ENCODE measurements at places on chromosomes 16 and 17.

DNA sequence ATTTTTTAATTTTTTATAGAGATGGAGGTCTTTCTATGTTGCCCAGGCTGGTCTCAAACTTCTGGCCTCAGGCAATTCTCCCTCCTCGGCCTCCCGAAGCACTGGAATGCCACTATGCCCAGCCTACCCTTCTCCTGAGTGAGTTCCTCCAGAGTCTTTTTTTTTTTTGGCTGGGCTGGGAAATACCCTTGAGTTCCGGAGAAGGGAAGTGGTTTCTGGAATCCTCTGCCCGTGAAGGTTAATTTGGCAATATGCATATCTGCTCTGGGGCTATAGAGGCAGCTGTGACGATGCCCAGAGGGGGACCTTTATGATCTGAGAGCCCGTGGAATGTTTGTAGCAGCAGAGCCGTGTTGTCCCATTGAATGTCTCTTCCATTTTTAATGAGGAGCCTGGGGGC, 217.5 kb downstream of the RBFOX1 start:
- no peak for DNase-seq

- peak; percentile 18 for DNase-seq
Observed at GRCh38 chr17:31008374-31009041, 37.7 kb downstream of the RNF135 start.

DNA sequence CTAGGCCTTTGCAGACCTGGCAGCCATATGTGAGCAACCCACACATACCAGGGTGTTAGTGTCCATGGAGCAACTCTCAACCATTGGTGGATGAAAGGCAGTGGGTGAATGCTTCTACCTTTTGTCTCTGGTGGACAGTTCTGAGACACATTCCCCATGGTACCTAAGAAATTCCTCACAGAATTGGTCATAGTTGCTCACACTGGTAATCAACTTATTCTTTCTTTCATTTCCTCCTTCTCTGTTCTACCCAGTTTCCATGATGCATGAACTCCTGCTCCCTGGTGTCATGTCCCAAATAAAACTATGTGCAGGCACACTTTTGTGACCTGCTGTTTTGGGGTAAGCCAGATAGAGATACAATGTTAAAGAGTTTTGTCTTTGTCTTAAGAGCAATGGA, 33.2 kb upstream of the MPHOSPH6 start:
- DNase-seq, result no peak

DNA sequence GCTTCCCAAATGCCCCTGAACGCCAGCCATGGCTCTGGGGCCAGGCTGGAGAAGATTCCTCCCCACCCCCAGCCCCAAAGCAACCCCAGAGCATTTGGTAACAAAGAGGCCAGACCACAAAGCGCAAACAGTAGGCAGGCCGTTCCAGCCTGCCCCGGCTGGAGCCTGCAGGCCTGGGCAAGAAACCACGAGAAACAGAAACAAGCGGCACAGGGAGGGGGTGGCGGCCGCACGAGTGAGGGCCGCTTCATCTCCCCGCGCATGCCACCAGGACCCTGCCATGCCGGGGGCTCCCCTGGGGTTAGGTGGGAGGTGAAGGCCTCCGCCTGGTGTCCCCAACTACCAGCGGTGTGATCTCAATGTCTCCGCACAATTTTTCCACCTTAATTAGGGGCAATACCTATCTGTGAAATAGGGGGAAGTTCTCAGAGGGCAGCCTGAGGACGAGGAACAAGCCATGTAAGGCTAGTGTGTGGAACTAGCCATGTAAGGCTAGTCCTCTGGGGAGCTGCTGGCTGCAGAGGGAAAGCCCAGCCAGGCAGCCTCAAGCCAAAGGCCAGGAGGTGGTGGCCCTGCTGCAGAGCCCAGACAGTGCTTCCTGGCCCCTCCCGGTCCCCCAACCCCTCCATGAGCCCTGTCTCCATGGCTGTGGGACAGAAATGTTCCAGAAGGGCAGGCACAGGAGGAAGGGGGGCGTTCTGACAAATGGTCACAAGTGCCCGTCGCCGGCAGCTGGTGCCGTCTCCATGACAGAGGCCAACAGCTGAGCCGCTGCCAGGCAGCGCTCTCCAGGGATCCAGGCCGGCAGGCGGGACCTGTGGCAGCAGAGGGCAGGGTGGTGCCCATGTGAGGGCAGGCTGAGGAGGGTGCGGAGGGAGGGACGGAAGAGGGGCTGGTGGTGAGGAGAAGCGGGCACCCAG, 14.5 kb upstream of the MTSS2 start:
- DNase-seq, result no peak

- peak; percentile 63 for DNase-seq
Observed at GRCh38 chr17:1752425-1753262, 9.2 kb upstream of the SERPINF1 start.

DNA sequence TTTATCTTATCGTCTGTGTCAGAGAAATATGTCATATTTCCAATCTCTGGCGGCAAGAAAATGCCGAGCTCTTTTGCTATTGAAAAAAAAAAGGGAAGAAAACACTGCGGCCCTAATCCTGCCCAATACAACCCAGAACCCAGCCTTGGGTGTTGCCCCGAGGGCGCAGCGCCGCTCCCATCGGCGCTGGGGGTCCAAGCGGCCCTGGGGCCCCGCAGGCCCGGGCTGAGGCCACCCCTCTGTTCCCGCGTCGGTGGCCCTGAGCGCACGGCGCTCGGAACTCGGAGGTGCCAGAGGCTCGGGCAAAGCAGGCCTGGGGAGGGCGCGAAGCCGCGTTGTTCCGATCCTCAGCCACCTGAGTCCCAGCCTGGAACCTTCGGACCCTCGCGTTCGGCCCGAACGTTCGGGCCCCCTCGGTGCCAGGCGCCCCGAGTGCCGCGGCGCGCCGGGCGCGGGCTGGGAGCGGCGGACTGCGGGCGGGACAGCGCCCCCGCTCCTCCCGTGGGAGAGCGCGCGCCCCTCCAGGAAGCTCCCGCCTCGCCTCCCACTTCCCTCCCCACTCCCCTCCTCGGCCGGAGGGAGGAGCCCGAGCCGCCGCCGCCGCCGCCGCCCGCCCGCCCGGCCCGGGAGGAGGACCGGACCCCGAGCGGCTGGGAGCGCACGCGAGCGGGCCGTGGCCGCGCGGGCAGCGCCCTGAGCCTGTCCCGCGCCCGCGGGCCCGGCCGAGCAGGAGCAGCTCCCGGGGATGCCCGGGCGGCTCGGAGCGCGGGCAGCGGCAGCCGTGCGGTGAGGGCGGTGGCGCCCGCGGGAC, at the start of gene CPNE2:
TSS of gene CPNE2 (plus strand) at position 609 of the 811 bp plus-strand sequence. CDS start 18,160 bp downstream, outside the sequence.
- DNase-seq, result peak; percentile 62

GRCh38 chr16:30996985-30997724, 12.1 kb downstream of the HSD3B7 start:
- DNase-seq, result peak; percentile 82

DNA sequence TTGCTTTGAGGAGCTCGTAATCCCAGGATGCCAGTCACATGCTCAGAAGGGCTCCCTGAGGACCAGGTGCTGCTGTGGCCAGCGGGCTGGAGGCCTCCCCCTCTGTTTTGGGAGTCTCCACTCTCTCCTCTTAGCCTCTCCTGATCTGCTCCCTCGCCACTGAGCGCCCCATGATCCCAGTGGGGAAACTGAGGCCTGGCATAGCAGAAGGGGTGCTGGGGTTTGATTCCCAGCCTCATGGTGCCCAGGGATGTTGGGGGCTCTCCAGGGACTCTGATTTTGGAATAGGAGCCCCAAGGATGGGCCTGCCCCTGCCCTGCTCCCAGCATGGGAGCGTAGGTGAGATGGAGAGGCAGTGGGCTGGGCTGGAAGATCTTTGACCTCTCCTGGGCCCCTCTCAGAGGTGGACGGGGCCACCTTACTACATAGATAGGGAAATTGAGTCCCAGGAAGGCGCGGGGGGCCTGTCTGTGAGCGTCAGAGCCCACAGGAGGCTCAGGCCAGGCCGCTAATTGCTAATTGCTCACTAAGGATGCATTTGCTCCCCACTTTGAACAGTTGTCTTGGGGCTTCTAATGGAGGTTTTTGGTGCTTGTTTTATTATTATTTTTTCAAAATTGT, 525 bp upstream of the ADCY7 start:
- DNase-seq, result no peak

DNA sequence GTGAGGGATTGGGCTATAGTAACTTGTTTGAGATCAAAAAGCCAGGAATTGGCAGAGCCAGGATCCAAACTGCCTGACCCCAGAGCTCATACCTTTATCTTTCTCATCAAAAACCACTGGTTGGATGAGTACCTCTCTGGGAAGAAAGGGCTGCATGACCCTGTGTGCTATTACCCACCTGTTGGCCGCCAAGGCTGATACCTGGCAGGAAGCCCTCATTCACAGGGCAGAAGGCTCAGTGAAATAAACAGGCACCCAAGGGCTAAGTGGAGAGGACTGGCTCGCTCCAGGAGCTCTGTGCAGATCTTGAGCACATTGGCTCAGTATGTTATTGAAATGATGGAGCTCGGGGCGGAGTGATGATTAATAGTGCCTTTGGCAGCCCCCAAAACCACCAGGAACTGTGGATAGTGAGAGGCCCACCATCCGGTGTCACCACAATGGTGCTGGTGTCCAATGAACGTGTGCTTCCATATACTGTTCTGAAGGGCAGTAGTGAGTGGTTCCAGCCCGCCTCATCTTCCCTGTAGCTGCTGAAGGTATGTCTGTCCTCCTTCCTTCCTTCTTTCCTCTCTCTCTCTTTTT, 197.6 kb downstream of the MSI2 start:
- DNase-seq, result no peak

- no peak for DNase-seq
Observed at GRCh38 chr16:19804538-19805323, 79.9 kb downstream of the GPRC5B start.

- no peak for DNase-seq
Observed at GRCh38 chr17:80025796-80026195, 9.9 kb downstream of the TBC1D16 start.

DNA sequence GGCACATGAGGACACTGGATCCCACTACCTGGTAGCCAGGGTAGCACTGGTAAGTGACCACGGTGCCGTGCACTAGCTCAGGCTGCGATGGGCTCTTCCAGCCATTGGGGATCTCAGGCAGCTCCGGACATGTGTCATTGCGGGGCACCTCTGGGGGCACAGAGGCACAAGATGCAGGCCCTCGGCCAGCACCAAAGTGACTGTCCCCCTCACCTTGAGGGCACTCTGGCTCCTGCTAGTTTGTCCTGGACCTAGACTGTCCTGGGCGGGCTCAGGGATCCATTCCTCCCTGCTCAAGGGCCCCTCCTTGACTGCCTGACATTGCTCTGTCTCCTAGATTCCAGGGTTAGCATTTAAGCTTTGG, 6.7 kb upstream of the PHF12 start:
- DNase-seq, result no peak

- DNase-seq, result no peak
Observed at GRCh38 chr17:51660266-51660665, 399.9 kb downstream of the UTP18 start.

DNA sequence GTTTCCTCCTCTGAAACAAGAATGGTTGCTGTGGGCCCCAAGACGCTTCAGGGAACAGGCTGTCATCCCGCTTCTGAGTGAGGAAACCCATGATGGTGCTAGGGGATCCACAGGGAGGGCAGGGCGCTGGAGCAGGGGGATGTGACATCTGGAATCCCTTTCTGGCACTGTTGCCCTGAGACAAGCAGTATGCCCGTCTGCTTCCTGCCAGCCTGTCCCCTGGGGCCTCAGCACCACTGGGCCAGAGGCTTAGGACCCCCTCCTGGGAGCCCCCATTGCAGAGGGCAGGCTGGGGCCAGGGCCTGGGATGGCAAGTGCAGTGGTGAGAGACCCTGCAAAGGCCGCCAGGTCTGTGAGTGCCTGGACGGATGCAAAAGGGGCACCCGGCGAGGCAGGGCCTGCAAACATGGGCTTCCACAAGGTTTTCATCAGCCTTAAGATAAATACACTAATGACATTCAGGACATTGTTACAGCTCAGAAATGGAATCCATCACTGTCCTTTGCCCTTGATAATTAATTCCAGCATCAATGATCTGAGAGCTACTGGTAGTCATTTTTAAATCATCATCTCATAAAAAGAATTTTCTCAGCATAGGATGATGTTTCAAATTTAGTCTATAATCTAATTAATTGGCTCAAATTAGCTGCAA, 51.6 kb downstream of the PRMT7 start:
- DNase-seq, result no peak

GRCh38 chr16:26563018-26563417, 503.7 kb upstream of the C16orf82 start:
- no peak for DNase-seq

DNA sequence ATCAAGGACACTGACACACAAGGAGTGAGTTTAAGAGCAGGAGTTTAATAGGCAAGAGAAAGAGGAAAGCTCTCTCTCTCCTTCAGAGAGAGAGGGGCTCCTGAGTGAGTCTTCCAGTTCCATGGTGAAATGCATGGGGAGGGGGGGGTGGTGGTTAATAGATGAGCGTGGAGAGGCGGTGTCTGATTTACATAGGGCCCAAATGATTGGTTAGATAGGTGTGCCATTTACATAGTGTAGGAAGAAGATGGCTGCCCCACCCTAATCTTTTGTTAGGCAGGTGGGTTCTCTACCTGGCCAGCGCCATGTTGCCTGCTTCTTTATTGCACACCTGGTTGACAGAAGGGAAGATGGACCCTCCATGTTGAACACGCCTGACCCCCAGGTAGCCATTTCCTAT, 250.0 kb upstream of the CACNG5 start:
- DNase-seq, result no peak

- no peak for DNase-seq
Observed at GRCh38 chr17:7684851-7685532, 2.3 kb downstream of the TP53 start.

DNA sequence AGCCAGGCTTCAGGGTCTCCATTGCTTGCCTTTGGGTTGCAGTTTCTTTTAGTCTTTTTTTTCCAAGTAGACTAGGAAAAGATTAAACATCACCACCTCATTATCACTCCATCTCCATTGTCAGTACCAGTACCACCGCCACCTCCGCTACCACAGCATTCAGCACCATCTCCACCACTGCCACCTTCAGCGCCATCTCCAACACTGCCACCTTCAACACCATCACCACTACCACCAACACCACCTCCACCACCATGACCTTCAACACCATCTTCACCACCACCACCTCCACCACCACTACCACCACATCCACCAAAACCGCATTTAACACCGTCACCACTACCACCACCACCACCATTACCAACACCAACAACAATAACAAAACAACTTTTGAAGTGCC, 141.5 kb upstream of the MPHOSPH6 start:
- no peak for DNase-seq

DNA sequence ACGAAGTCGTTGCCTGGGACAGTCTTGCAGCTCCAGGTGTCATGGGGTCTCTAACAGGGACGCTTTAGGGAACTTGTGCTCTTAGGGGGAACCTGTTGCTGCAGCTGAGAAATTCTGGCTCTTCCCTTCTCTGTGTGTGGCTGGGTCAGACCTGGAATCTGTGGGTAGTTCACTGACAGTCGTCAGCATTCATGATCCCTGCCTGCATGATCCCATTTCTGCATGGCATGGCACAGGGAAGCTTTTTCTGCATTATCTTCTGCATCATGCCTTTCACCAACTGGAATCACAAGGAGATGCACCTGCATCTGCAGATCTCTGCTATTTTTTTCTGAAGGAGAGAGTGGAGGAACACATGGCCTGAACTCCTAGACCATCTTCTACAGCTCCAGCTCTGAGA, 85.6 kb downstream of the SOX9 start:
- DNase-seq, result no peak

DNA sequence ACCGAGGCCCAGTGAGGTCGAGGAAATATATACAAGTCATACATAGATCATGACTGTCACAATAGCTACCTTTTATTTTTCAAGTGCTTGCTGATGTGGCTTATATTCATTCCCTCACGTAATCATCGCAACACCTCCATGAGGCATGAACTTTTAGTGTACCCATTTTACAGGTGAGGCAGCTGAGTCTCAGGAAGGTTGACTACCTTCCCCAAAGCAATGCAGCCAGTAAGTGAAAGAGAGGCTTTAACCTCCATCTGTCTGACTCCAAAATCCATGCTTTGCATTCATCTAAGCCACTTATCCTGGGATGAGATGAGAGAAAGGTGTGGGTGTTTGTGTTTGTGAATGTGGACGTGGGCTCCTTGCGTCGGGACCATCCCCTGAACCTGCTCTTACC, 30.8 kb downstream of the CALB2 start:
- no peak for DNase-seq
